ENCODE measurements at places on chromosomes 4 and X. TPM values are rescaled to one million over a fixed set of nuclear protein-coding genes. Genes with fewer than 3 reads are reported as not detected.

The HTR2C gene
- under 0.01 TPM for total RNA-seq

The MAGEA8 gene
- total RNA-seq: not detected

The PNMA3 gene
- under 0.01 TPM for total RNA-seq

GRCh38 chr4:136558940-136559494, 973.3 kb downstream of the PCDH18 start:
- no peak for DNase-seq

DNA sequence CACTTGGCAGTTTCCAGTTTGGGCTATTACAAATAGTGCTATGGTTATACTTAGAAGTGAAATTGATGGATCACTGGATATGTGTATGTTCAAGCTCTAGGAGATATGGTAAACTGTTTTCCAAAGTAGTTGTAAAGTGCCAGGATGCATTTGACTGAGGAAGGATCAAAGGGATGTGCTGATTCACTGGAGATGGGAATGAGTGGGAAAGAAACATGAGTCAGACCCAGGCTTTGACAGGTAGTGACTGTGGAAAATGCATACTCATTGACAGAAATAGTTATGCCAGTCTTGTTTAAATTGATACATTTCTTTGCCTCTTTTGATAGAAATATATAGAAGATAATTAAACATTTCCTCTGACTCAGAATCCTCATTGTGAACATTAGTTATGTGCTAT, 77.9 kb downstream of the CEP135 start:
- DNase-seq: peak; percentile 11

- no peak for DNase-seq
Measured at GRCh38 chrX:69361311-69361845, 142.7 kb upstream of the NALF2 start.

DNA sequence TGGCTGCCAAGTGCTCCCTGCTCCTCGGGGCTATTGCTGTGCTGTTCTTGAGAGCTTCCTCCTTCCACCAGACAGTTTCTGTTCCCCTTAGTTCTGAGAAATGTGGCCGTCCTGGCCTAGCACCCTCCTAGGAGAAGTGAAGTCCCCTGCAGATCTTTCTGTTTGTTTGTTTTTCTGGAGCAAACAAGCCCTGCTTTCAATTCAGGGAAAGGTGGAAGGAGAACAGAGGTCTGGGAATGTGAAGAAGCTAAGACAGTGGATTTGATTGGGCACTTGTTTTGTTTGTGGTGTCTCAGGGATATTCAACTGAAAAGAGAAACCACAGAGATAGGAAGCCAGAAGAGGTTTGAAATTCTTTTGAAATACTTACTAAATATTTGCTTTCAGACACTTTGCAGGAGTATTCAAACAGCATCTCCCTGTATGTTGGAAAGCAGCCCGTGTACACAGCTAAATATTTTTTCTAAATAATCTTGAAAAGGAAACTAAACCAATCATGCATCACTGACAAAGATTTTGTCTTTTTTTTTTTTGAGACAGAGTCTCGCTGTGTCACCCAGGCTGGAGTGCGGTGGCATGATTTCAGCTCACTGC, 36.5 kb upstream of the PPM1K start:
- DNase-seq: peak; percentile 51

DNA sequence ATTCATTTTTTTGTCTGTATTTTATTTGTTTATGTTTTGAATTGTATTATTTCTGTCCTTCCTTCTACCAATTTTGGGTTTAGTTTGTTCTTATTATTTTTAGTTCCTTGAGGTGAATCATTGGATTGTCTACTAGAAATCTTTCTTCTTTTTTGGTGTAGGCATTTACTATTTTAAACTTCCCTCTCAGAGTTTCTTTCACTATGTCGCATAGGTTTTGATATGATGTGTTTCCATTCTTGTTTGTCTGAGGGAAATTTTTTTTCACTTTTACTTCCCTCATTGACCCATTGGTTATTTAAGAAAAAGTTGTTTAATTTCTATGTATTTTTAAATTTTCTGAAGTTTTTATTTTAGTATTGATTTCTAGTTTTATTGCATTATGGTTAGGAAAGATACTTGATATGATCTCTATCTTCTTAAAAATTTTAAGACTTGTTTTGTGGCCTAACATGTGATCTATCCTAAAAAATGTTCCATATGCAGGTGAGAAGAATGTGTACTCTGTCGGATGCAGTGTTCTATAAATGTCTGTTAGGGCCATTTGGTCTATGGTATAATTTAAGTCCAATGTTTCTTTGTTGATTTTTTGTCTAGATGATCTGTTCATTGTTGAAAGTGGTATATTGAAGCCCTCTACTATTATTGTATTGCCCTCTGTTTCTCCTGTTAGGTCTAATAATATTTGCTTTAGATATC, 68.8 kb downstream of the IL15 start:
- DNase-seq: no peak

Measured in fibroblast of villous mesenchyme (primary cell).